ENCODE measurements at places on chromosomes 16 and 17.
A peak's percentile ranks its signal among the peaks of the same experiment; 100 is the strongest.

GRCh38 chr17:5789528-5789927 is 205.2 kb upstream of the NLRP1 start:
- no peak for DNase-seq

GRCh38 chr16:25005445-25006306 is 9.5 kb downstream of the ARHGAP17 start:
- DNase-seq, result peak; percentile 32

DNA sequence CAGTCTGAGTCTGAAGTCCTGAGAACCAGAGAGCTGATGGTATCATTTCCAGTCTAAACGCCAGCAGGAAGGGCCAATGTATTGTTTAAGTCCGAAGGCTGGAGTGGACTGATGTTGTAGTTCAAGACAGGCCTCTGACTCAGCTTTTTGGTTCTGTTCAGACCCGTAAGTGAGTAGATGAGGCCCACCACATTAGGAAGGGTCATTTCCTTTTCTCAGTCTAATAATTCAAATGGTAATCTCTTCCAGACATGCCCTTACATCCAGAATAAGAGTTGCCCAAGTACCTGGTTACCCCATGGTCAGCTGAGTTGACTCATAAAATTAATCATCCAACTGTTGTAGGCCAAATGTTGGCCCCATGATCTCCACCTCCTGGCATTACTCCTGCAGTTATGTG is 442.6 kb upstream of the HSBP1 start:
- peak; percentile 48 for DNase-seq

GRCh38 chr16:84689111-84689510 is 10.7 kb upstream of the USP10 start:
- peak; percentile 93 for DNase-seq

DNA sequence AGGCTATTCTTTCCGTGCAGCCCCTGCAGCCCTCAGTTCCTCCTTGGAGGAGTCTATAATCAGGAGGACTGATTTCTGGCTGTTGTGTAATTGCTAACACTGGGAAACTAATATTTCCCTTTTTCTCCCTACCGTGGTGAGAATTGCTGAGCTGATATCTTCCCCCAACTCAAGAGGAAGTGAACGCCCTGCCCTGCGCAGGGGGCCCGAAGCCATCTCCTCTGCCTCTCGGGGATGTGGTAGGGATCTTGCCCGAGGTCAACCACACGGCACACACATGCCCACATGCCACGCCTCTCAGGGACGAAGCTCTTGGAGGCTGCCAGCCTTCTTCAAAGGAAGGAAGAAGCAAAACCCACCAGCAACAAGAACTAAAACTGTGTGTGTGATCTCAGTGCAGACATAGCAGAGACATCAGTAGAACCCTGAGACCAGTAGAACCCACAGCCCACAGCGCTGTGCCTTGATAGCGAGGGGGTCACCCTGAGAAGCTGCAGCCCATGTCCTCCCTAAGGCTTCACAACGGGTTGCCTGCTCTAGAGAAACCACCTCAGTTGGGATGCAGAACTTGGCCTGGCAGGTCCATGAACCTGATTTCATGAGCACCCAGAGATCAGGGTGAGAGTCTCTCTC is 8.9 kb upstream of the ULK2 start:
- DNase-seq, result no peak

DNA sequence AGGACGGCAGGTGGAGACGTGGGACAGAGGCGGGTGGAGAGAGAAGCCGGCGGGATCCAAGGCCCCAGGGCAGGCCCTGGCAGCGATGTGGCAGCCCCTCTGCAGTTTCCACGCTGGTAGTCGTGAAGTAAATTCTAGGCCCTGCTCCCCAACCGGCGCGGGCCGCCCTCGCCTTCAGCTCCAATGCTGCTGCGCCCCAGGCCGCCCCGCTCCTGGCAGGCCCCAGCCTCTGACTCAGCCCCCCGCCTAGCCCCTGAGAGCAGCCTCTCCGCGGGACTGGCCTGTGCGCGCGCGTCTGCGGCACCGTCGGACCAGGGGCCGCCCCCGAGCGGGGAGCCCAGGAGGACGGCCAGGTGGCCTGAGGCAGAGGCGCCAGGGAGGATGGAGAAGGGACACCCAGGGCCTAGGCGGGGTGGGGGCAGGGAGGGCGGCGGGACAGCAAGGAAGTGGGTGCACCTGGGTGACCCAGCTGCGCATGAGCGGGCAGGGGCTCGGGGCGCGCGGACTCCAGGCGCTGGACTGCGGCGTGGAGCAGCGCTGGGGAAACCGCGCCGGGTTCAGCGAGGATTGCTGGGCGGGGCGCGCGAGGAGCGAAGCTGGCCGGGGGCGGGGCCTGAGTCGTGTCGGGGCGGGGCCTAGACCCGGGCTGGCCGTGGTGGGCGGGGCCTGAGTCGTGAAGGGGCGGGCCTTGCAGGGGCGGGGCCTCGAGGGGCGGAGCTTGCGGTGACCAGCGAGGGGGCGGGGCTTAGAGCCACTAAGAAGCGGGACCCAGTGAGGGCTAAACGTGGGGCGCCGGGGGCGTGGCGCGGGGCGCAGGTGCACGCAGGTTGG is 29.6 kb downstream of the ZNF778 start:
- DNase-seq, result peak; percentile 68

DNA sequence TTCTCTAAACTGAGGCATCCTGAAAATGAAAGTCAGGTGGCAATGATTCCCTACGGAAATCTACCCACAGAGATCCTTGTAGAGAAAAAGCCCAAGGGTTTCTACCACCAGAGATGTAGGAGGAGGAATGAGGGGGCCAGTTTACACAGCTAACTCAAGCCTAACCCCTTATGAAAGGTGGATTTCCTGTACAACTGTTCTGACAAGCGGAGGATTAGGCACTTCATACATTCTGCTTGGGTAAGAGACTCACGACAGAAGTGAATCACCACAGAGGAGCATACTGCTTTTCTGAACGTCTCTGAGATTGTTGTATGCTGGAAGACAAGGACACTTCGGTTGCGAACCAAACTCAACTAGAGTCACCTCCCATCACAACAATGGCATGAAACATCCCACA is 72.7 kb downstream of the SMG6 start:
- peak; percentile 54 for DNase-seq

GRCh38 chr17:20187049-20187448 is 177.9 kb downstream of the SPECC1 start:
- DNase-seq, result peak; percentile 52

DNA sequence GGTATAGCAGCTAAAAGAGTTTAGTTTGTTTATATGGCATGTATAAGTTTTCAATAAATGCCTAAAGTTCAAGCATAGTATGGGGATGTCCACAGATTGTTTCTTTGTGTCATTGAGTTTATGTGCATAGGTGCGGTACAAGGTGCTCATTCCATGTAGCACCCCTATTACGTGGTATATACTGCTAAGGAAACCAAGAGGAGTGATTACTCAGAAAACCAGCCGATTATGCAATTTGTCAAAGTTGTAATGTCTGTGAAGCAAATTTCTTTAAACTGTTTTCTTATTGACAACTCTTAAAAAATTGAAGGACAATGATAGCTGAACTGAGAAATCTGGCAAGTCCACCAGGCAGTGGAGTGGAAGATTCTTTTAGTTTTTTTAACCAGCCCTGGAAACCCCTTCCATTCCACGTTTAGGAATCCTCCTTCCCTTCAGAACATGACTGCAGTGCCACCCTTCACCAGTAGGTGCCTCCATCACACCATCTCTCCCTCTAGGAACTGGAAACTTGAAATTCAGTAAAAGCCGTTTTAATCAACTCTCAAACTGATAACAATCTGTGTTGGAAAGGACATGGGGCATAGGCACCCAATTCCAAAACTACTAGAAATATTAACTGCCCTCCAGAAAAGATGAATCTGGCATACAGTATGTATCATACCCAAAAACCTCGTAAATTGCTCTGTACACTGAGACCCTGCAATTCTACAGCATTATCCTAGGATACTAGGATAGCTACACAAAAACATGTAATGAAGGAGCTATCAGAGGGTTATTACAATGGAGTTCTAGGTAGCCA is 43.5 kb downstream of the REXO5 start:
- DNase-seq, result peak; percentile 62

DNA sequence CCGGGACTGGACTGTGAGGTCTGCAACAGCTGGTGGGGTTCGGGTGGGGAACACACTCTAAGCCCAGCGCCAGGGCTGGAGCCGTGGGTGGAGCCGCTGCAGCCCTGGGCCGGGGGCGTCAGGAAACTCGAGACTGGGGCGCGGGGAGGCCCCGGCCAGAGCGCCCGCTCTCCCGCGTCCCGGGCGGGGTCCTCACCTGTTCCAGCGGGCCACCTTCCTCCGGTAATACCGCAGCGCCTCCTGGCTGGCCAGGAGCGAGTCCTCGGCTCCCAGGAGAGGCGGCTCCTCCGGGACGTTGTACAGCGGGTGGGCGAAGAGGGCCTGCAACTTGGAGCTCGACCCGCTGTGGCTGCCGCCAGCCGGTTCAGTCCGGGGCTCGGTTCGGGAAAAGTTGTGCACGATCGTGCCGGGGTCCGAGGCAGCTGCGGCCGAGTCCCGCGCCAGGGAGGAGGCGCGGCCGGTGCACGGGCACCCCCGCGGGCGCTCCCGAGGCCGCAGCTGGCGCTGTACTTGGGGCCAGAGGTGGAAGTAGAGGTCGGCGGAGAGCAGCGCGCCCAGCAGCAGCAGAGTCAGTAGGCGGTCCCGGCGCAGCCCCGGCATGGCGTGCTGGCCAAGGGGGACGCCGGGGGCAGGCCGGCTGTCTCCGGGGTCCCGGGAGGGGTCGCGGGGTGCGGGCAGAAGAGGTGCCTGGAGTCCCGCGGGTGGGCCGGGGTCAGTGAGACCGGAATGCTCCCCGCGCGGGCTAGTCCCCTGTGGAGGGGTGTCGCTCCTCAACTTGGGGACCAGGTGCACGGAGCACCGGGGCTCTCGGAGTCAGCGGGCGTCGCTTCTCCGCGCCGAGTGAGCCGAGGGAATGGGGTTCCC is 868 bp downstream of the FAM20A start:
- DNase-seq, result no peak

GRCh38 chr17:7393613-7394451 is 493 bp downstream of the PLSCR3 start:
- DNase-seq, result no peak

- DNase-seq, result peak; percentile 81
These were observed 26.1 kb upstream of the ABCA8 start for GRCh38 chr17:68981288-68981687.

- no peak for DNase-seq
These were observed 32.1 kb upstream of the SBK1 start for GRCh38 chr16:28260193-28260592.

- no peak for DNase-seq
These were observed at the start of gene ATP1B2 for GRCh38 chr17:7650509-7651096. Gene ATP1B2, plus strand, starts transcription at chr17:7650926. Its CDS starts 593 bp downstream, at chr17:7651519.

GRCh38 chr16:15934991-15935390 is 14.4 kb upstream of the ABCC1 start:
- DNase-seq, result no peak

DNA sequence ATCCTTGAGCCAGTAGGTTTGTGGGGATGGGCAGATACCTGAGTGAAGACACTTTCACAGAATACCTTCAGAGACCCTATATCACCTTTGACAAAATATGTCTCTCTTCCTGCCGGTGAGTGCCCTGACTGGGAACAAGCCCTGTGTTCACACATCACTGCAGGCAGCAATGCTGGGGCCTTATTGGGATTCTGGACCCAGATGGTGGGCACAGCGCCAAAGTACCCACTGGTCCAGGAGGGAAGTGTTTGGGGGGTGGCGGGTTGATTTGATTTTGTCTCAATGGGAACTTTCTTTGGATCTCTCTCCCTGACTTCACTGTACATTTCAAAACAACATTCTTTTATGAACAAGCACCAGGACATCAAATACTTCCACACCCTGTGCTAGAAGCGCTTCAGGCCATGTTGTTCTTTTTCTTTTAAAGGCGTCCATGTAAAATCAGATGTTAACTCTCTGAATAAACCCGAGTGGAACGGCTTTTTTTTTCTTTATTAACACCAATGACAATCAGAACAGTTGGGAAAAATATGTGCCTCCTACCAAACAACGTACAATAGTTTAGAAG is 62.4 kb upstream of the AKTIP start:
- DNase-seq, result peak; percentile 31

DNA sequence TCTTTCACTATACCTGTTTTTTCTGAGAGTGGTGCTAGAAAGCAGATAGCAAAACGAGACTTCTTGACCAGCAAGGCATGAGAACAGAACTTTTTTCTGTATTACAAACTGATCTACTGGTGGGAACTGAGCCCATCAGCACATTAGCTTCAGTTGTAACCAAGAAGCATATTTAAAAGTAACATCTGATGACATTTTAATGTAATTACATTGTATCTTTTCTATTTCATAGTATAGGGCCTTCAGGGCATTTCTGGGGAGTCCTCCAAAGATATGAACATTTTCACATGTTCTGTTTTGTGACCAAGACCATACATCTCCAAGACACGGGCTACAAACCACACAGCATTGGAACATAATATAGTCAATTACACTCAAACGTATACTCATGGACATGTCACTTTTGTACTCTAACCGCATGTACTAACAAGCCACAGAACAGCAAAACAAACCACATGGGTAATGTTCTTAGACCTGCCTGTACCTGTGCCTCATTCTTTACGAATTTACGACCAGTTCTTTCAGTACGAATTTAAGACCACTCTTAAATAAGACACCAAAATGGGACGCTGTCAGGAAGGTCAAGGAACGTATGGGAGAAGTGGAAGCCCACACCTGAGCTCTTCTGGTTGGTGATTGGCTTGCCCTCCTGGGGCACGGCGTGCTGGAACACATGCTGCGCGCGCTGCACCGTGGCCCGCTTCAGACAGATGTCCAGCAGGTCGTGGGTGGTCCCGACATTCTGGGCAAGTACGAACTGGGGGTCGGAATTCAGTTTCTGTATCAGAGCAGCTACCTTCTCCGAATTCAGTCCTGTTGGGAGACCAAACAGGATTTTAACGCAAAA is 825 bp downstream of the BLMH start:
- DNase-seq, result peak; percentile 11

Data from AG10803 (cell line).